Breast epithelium (tissue), 4 donors: ENCODE measurements at places on chromosomes 12 and 14. TPM values are rescaled to one million over a fixed set of nuclear protein-coding genes. Genes with fewer than 3 reads are reported as not detected.
A peak's percentile ranks its signal among the peaks of the same experiment; 100 is the strongest.

The TPCN1 gene
- total RNA-seq: 71.7 TPM

The AQP5 gene
- total RNA-seq: not detected

The STON2 gene
- total RNA-seq: 27.5 TPM

The LYZ gene
- total RNA-seq: 57.1 TPM

The LBHD2 gene
- total RNA-seq: not detected

The PRB4 gene
- total RNA-seq: not detected

The ERP27 gene
- total RNA-seq: 8.5 TPM

The BBOF1 gene
- 24.9 TPM for total RNA-seq

The SERPINA1 gene
- total RNA-seq: 7.5 TPM

The TAS2R9 gene
- total RNA-seq: not detected

The RASSF9 gene
- total RNA-seq: 2.2 TPM

The ENDOU gene
- 0.98 TPM for total RNA-seq

The ITGA5 gene
- total RNA-seq: 135 TPM

The CPNE8 gene
- 28.3 TPM for total RNA-seq

The CATSPERB gene
- total RNA-seq: 18.7 TPM

The TPPP2 gene
- total RNA-seq: not detected

The RFX4 gene
- total RNA-seq: not detected

The TESPA1 gene
- total RNA-seq: 6.2 TPM

DNA sequence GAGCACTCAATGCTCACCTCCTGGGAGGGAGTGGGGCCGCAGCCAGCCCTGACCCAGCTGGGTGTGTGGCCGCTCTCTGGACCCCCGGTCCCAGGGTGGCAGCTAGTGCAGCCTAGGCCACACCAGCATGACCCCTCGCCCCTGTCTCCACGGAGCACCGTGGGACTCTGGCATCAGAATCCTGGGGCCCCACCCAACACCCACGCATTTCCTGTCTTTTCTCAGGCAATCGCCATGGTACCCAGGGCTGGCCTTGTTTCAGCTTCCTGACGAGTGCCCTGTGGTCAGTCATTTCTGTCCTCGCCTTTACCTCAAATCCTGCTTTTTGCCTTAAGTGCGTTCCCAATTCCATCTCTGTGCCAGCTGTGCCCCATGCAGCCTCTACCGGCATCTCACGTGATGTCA lies 15.9 kb downstream of the PACS2 start:
- no peaks in the 10 kb centered on the region for H3K27me3 ChIP-seq
- H3K36me3 ChIP-seq: no peaks in the 10 kb centered on the region
- H3K4me3 ChIP-seq: no peak overlapping the region

GRCh38 chr12:66751432-66752113 lies 72.7 kb upstream of the GRIP1 start:
- no peaks in the 10 kb centered on the region for H3K4me1 ChIP-seq
- H3K27me3 ChIP-seq: no peaks in the 10 kb centered on the region
- H3K36me3 ChIP-seq: no peaks in the 10 kb centered on the region
- no peak overlapping the region for H3K4me3 ChIP-seq
- no peak overlapping the region for H3K27ac ChIP-seq

GRCh38 chr14:51862860-51863259 lies 2.4 kb downstream of the GNG2 start:
- H3K4me3 ChIP-seq: peak overlapping the region; percentile 50
- no peak for DNase-seq
- H3K4me1 ChIP-seq: no peaks in the 10 kb centered on the region
- H3K27me3 ChIP-seq: no peaks in the 10 kb centered on the region
- no peak overlapping the region for H3K27ac ChIP-seq

- no peak overlapping the region for H3K4me3 ChIP-seq
- no peak overlapping the region for H3K27ac ChIP-seq
- DNase-seq: no peak
- no peaks in the 10 kb centered on the region for H3K27me3 ChIP-seq
These were observed 9.7 kb downstream of the KRT1 start for GRCh38 chr12:52670506-52670905.

GRCh38 chr12:65259501-65259900 lies 19.0 kb upstream of the MSRB3 start:
- no peak overlapping the region for H3K27ac ChIP-seq
- no peak for DNase-seq
- no peaks in the 10 kb centered on the region for H3K27me3 ChIP-seq

DNA sequence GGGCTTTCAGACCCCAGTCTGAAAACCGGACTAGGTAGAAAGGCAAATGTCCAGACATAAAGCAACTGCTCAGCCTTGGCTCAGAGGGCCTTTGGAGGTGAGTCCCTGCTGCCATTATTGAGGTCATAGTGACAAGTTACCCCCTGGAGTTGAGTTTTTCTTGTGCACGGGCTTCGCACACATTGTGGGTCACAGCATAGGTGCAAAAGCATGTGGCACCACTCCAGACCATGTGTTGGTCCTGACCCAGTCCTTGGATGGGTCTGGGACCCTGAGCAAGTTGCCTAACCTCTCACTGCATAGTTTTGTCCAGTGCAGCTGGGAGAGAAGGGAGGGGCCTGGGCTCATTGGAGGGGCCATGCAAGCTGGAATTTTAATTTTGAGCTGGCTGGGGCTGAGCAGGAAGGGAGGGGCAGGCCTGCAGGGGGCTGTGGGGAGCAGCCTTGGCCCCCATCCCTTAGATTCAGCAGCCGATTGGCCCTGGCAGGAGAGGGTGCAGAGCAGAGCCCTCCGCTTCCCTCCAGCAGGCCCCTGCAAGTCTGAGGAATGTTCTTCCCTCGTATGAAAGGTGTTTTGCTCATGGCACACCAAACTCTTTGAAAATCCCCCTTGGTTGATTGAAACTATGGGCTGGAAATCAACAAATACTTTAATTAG lies 4.2 kb upstream of the KRT5 start:
- peaks cover 16% of the 10 kb centered on the region for H3K4me1 ChIP-seq
- H3K4me3 ChIP-seq: no peak overlapping the region
- DNase-seq: no peak
- H3K36me3 ChIP-seq: no peaks in the 10 kb centered on the region

DNA sequence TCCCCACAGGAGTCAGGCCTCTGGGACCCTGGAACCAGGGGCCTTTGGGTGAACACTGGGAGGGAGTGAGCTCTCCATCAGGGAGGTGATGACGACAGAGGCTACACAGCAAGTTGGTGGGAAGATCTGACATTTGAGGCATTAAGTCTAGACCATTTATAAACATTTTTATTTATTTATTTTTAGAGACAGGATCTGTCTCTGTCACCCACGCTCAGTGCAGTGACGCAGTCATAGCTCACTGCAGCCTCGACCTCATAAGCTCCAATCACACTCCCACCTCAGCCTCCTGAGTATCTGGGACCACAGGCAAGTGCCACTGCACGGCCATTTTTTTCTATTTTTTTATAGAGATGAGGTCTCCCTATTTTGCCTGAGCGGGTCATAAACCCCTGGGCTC lies 53.6 kb downstream of the TEAD4 start:
- H3K27ac ChIP-seq: no peak overlapping the region
- no peaks in the 10 kb centered on the region for H3K36me3 ChIP-seq
- DNase-seq: no peak
- H3K4me1 ChIP-seq: no peaks in the 10 kb centered on the region
- no peak overlapping the region for H3K4me3 ChIP-seq

- no peak overlapping the region for H3K27ac ChIP-seq
- H3K4me3 ChIP-seq: no peak overlapping the region
- no peaks in the 10 kb centered on the region for H3K36me3 ChIP-seq
- H3K4me1 ChIP-seq: no peaks in the 10 kb centered on the region
These were observed 78.8 kb downstream of the FGD4 start for GRCh38 chr12:32478166-32478565.

DNA sequence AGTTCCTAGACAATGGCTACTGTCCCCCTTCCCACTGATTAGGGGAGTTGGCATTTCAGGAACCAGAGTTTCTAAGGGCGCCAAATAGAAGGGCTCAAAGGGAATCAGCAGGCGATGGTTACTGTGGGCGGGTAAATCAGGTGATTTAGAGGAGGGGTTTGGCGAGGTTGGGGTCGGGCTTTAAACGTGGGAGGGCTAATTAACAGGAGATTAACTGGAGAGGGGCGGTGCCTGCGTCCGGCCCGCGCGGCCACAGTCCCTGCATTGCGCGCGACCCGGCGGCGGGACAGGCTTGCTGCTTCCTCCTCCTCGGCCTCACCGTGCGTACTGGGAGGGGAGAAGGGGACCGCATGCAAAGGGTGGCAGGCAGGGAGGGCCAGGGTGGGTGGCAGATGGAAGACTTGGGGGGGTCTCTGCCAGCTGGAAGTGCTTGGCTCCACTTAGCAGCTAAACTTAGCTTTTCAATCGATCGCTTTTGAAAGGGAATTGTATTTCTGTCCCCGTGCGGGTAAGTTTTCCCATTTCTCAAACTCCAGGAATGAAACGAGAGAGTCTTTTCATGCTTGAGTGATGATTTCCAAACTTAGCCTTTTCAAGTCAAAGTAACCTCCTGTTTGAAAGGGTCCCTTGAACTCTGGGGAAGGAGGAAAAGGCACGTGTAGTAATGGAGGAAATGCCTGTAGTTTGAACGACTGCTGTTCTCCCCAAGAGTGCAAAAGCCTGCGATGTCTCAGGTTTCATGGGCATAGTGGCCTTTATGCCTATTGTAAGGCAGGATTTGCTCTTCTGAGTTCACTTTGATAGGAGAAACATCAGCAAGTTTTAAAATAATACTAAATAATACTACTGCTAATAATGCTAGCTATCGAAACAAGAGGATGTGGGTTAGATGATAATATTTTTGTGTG lies at the start of gene MGST1:
TSS of gene MGST1 (plus strand) at position 255 of the 908 bp plus-strand sequence. CDS start 6,608 bp downstream, outside the sequence.
- no peaks in the 10 kb centered on the region for H3K4me1 ChIP-seq
- peak within 1 kb of the TSS; percentile 95 for H3K27ac ChIP-seq
- peak within 1 kb of the TSS; percentile 50 for H3K4me3 ChIP-seq

GRCh38 chr12:6613015-6613775 lies 6.0 kb upstream of the CHD4 start:
- no peak overlapping the region for H3K4me3 ChIP-seq
- peak; percentile 89 for DNase-seq
- H3K4me1 ChIP-seq: peaks cover 23% of the 10 kb centered on the region
- H3K36me3 ChIP-seq: no peaks in the 10 kb centered on the region
- H3K27me3 ChIP-seq: no peaks in the 10 kb centered on the region

DNA sequence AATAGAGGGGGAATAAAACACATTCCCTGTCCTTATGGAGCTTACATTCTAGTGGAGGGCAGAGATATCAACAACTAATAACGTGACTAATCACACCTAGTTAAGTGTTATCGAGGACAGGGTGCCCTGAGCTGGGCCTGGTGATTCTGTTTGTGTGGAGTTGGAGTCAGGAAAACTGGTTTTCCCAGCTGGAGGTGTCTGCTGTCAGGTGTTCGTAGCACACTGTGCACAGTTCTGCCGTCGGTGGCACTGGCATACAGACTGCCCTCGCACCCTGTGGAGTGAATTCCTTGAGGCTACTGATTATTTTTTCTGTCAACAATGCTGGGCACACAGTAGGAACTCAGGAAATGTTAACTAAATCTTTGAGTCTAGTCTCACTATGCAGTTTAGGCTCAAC lies 900 bp upstream of the MTERF2 start:
- no peaks in the 10 kb centered on the region for H3K27me3 ChIP-seq
- no peak for DNase-seq
- peak overlapping the region; percentile 98 for H3K27ac ChIP-seq
- H3K4me1 ChIP-seq: peaks cover 5% of the 10 kb centered on the region

GRCh38 chr14:100586403-100587085 lies 673 bp downstream of the BEGAIN start:
- H3K27ac ChIP-seq: no peak overlapping the region
- no peak for DNase-seq
- no peaks in the 10 kb centered on the region for H3K36me3 ChIP-seq
- no peaks in the 10 kb centered on the region for H3K27me3 ChIP-seq

DNA sequence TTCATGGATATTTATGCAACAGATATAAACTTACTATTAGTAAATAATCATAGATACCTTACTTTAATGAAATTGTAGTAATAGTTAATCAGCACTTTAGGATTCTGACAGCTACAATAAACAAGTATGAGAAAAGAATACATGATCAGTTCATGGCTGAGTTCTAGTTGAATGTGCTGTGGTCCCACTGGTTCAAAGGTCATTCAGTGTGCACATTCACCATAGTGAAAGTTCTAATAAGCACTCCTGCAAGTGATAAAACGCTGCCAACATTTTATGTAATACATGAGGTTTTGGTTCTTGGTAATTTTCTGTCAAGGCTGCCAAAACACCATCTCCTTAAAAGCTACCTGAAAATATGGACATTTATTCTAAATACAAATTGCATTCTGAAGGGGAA lies 92.6 kb downstream of the NUMB start:
- no peaks in the 10 kb centered on the region for H3K4me1 ChIP-seq
- no peaks in the 10 kb centered on the region for H3K36me3 ChIP-seq
- DNase-seq: no peak
- no peaks in the 10 kb centered on the region for H3K27me3 ChIP-seq
- no peak overlapping the region for H3K4me3 ChIP-seq

GRCh38 chr14:51307551-51307950 lies 67.5 kb downstream of the TMX1 start:
- H3K27ac ChIP-seq: no peak overlapping the region
- no peak overlapping the region for H3K4me3 ChIP-seq
- H3K27me3 ChIP-seq: no peaks in the 10 kb centered on the region
- peaks cover 2% of the 10 kb centered on the region for H3K4me1 ChIP-seq
- no peak for DNase-seq

GRCh38 chr12:7295529-7295928 lies 8.3 kb upstream of the ACSM4 start:
- H3K4me1 ChIP-seq: no peaks in the 10 kb centered on the region
- DNase-seq: no peak
- H3K36me3 ChIP-seq: no peaks in the 10 kb centered on the region

GRCh38 chr14:99236386-99237138 lies 35.4 kb downstream of the BCL11B start:
- H3K36me3 ChIP-seq: no peaks in the 10 kb centered on the region
- peaks cover under 1% of the 10 kb centered on the region for H3K27me3 ChIP-seq
- H3K27ac ChIP-seq: no peak overlapping the region
- no peak for DNase-seq

- DNase-seq: no peak
- H3K4me3 ChIP-seq: no peak overlapping the region
- no peaks in the 10 kb centered on the region for H3K4me1 ChIP-seq
- H3K27me3 ChIP-seq: no peaks in the 10 kb centered on the region
- no peaks in the 10 kb centered on the region for H3K36me3 ChIP-seq
These were observed 32.6 kb downstream of the TRAF3 start for GRCh38 chr14:102809870-102810269.

DNA sequence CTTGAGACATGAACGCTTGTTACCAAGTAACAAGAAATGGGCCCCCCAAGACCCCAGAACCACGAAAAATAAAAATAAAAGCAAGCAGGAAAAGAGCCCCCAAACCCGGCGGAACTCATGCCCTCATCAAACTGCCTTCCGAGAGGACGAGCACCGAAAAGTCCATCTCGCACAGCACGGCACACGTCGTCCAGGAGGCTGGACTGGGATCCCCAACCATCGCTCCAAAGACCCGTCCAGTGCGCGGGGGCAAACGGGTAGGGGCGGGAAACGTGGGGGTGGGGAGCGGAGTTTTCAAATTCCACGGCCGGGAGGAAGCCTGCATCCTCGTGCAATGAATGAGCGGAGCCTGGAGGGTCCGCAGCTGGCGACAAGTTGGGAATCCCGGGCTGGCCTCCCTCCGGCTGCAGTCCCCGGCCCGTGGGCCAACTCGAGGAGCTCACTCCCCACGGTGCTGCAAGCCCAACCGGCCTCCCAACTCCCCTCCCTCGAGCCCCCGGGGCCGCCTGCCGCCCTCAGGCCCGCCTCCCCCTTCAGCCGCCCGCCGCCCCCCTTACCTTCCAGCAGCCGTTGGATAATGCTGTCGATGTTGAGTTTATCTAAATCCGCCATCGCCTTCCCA lies 484 bp downstream of the PPP1CC start:
- no peaks in the 10 kb centered on the region for H3K4me1 ChIP-seq
- DNase-seq: peak; percentile 57
- H3K27ac ChIP-seq: peak overlapping the region; percentile 97
- peak overlapping the region; percentile 91 for H3K4me3 ChIP-seq
- H3K27me3 ChIP-seq: no peaks in the 10 kb centered on the region

- H3K4me1 ChIP-seq: no peaks in the 10 kb centered on the region
- H3K36me3 ChIP-seq: no peaks in the 10 kb centered on the region
- DNase-seq: no peak
- H3K27ac ChIP-seq: no peak overlapping the region
- H3K27me3 ChIP-seq: no peaks in the 10 kb centered on the region
These were observed 1.4 kb upstream of the KERA start for GRCh38 chr12:91059211-91059610.
